ENCODE measurements at places on chromosomes 1 and 21.

DNA sequence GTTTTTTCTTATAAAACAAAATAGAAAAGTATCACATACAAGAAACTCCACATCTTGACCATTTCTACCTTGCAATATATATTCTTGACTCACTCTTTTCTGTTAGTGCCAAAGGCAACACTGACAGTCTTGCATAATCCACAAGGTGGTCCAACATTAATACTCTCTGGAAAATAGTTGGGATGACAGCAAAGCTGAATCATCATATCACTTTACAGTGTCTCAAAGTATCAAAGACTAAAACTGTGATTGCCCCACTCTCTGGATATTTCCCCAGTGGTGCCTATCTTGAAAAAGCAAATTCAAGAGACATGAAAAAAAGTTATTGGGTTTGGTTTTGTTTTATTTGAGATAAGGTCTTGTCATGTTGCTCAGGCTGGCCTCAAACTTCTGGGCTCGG is 14.6 kb upstream of the TGFBR3 start:
- no peak for DNase-seq

GRCh38 chr1:173257805-173258204 is 50.7 kb upstream of the TNFSF4 start:
- no peak for DNase-seq

GRCh38 chr1:184567637-184568036 is 180.8 kb downstream of the C1orf21 start:
- no peak for DNase-seq

DNA sequence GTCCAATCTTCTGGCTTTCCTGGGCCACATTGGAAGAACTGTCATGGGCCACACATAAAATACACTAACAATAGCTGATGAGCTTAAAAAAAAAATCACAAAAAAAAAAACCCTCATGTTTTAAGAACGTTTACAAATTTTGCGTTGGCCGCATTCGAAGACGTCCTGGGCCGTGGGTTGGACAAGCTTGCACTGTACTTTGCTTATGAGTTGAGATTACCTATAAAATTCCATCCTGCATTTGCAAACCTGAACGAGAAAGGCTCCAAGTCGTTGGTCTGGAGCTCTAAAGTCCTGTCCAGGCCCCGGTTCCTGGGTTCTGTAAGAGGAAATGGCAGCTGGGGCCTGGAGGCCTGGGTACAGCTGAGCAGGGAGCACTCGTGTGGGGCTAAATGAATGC is 51.4 kb downstream of the KIAA1614 start:
- no peak for DNase-seq

DNA sequence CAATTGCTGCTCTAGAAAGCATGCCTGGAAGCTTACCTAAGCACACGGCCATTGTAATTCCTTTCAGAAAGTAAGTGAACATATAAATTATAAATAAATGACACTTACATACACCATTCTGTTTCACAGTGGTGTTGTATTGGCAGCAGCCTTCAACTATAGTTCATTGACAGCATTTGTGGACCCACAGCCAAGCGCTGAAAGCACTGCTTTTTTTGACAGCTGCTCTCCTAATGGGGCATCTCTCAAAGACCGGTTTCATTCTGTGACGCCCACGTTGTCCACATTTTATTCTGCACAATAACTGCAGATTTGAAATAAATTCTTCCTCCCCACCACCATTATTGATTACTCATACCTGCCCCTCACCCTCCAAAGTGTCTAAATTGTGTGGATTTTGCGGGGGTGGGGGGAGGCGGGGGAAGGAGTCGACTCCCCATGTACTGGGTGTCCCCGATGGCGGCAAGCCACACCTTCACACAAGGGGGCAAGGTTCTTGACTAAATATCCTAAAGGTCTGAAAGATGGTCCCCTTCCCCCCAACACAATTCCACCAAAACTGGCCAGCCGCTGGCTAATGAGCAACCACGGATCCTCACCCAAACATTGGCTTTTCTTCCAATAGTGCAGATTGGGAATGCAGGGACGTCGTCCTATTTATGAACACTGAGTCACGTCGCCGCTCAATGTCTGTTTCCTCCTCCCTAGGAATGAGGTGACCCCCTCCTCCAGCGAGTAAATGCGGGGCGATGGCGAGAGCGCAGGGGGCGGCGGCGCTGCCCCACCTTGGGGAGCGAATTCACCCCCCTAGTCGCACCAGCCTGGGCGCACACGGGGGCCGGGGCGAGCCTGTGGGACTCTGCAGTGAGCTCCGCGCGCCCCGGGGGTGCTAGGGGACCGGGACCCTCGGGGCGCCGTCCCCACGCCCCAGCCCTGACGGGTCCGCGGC is 960 bp downstream of the RCAN1 start:
- no peak for DNase-seq

GRCh38 chr1:235679644-235680043 is 30.1 kb upstream of the GNG4 start:
- no peak for DNase-seq

DNA sequence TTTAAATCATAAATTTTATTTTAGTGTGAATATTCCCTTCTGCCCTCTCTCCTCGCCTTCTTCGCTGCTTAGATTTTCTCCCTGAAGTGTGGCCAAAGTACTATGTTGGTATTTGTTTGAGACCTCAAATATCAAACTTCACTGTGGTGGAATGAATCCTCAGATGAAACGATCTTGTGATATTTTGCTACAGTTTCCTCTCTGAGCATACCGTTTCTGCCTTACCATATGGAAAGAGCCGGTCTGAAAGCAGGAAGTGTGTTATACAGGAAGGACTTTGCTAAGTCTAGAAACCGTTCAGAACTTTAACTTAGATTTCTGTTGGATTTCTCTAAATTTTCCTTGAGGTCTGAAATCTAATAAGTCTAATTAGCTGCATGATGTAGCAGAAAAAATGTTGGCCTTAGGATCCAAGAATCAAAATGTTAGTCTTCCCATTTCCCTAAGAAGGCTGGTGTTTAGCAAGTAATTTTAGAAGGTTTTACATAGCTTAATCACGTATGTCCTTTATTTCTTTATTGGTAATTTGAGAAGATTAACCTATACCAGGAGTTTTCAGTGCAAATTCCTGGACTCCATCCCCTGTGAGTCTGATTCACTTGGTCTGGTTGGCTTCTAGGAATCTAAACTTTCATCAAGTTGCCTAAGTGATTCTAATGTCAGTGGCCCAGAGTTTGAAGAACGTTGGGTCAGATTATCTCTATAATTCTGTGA is 30.7 kb downstream of the SDCCAG8 start:
- no peak for DNase-seq

DNA sequence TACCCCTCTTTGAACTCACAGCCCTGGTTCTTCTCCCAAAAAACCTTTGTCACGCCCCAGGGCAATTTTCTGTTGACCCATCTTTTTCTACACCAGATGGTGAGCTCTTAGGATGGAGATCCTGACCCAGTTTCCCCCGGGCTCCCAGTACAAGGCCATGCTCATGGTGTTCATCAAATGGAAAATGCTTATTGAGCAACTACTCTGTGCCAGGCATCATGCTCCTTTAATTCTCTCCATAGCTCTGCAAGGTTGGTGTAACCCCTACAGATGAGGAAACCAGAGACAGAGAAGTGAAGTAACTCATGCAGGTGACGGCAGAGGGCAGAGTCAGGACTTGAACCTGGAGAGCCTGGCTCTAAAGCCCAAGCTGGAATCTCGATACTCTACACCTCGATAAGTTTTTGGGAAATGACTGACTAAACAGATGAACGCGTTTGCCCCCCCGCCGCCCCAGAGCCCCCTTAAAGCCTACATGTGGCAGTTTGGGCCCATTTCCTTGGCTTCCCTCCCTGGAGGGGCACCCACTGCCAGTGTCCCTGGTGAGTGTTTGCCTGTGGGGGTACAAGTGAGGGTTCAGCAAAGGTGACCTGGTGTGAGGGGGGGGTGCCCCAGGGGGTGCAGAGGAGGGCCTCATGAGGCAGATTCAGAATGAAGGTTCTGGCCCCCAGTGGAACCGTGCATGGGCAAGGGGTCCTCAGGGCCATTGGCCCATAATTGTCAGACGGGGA is 30.2 kb upstream of the RUNX3 start:
- DNase-seq = no peak

- DNase-seq = no peak
Observed at GRCh38 chr1:113984710-113985109, 5.4 kb downstream of the OLFML3 start.
